NCI-H2081 (cell line): ENCODE measurements at places on chromosomes 4 and X.

DNA sequence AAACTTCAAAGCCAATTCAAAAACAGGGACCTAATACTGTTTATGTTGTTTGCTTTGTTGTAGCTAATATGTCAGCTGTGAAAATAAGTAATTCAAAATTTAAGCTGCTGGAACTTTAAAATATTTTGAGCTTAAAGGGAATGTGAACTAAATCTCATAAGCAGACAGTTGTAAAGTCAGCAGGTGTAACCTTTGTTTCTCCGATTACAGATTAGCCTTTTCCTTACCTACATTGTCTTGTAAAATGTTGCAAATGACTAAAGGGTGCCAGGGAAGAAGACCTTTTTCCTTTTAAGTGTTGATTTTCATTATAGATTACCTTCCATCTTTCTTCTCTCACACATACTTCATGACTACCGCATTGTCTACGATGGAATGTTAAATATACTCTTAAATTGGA is 405.1 kb downstream of the KCNIP4 start:
- no peak for DNase-seq

DNA sequence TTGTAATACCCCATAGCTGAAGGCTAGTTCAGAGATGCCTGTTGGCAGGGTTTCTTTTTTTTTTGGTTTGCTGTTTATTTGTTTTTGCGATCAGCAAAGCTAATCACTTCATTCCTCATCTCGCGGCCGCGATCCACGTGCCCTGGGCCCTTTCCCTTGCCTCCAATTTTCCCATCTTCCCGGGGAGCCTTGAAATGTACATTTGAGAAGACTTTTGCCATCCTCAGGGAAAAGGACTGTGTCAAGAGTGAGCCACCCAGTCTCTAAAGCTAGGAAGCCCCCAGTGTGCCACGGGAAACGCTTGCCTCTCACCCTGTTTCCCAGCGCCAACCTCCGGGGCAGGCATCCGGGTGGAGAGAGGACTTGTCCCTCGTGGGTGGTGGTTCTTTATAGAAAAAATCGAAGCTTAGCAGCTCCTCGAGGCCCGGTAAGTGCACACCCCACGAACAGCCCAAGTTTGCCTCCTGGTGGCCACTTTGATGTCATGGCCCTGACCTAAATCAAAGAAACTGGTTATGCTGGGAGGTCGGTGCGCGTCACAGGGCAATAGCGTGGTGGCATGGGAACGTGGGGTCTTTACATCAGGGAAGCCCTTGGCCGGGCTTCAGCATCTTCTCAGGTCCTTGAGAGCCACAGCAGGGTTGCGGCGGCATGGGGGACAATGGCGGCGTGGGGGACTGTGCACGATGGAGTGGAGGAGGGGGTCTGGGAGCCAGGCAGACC is 42.0 kb downstream of the MAP7D3 start:
- DNase-seq: no peak

- DNase-seq: peak; percentile 42
Observed at GRCh38 chr4:182449186-182449929, 206.2 kb downstream of the TENM3 start.

GRCh38 chr4:1109898-1110506 is 3.4 kb downstream of the RNF212 start:
- no peak for DNase-seq

- no peak for DNase-seq
Observed at GRCh38 chrX:7926914-7927258, 327 bp downstream of the PNPLA4 start.

GRCh38 chr4:97664741-97665140 is 478.5 kb downstream of the STPG2 start:
- no peak for DNase-seq

- DNase-seq: no peak
Observed at GRCh38 chr4:158912390-158912789, 143.6 kb downstream of the FNIP2 start.

DNA sequence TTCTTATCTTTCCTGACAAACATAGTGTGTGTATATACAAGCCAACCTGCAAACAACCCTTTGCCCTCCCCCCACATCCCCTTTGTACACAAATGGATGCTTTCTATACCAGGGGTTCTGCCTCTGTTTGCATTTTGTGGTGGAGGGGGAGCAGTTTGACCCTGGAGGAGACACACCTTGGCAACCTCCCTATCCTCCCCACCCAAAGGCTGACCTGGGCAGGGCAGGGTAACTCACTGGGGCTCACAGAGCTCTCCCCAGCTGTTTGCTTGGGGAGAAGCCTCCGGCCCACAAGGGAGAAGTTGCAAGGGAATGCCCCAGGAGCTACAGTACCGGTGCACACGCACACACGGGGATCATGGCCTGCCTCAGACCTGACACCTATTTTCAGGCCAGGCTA is 372.6 kb downstream of the BCOR start:
- no peak for DNase-seq

GRCh38 chrX:129478516-129478915 is 44.8 kb downstream of the SMARCA1 start:
- no peak for DNase-seq

- DNase-seq: no peak
Observed at GRCh38 chr4:182225257-182225852, 17.8 kb upstream of the TENM3 start.

GRCh38 chr4:71187404-71188155 is 151.2 kb upstream of the SLC4A4 start:
- no peak for DNase-seq

DNA sequence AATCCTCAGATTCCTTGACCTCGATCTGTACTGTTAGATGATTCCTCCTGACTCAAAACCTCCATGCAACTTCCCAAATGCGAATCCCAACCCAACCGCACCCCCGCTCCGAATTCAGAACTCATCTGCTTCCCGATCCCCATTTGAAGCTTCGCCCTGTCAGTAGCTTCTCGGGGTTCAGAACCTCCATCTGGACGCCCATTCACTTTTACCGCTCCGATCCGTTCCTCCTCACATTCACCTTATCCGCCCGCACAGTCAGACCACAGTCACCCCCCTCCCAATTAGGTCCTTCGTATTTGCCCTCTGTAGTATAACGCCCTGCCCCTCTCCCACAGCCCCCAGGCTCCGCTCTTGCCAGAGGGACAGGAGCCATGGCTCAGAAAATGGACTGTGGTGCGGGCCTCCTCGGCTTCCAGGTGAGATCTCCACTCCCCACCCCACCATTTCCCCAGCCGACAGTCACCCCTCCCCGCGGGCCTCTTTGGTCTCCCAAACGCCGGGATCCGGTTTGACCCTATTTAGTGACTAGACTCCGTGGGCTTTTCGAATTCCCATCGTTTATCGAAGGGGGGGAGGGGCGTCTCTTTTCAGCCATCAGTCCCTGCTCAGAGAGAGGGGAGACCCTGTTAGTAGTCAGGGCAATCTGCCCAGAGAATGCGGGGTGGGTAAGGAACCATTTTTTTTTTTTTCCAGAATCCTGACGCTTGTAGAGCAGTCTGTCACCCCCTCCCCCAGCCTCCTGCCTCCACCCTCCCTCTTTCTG is 691 bp downstream of the MAGED1 start:
- DNase-seq: peak; percentile 50

DNA sequence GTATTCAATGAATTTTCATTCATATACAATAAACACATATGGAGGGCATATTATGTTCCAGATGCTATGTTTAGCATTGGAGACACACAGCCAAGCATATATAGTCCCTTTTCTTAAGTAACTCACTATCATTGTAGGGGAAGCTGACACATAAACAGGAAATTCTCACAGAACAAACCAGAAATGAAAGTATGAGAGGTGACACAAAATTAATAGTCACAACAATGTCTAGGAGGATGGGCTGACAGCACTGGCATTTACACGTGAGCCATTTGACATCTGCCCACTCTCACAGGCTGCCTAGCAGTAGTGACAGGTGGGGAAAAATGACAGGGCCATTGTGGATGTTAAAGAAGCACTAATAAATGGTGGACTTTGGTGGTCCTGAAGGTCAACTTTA is 2.6 kb upstream of the CNOT6L start:
- DNase-seq: no peak

DNA sequence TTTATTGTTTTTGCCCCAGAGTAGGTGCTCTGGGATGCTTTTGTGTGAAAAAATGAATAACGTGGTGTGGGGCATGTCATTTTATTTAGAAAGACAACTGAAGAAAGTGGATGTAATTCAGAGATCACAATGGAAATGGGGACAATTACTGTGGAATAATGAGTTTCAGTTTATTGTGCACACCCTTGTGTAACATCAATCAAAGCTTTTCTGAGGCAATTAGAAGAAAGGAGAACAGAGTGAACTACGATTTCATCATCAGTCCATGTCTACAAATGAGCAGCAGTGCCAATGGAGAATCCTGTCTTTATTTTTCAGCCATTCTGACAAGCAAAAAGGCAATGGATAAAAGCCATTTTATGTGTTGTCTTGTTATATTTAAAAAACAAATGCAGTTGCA is 339.2 kb downstream of the TMA16 start:
- no peak for DNase-seq

GRCh38 chrX:153727123-153727931 is 2.7 kb downstream of the ABCD1 start:
- DNase-seq: peak; percentile 45

DNA sequence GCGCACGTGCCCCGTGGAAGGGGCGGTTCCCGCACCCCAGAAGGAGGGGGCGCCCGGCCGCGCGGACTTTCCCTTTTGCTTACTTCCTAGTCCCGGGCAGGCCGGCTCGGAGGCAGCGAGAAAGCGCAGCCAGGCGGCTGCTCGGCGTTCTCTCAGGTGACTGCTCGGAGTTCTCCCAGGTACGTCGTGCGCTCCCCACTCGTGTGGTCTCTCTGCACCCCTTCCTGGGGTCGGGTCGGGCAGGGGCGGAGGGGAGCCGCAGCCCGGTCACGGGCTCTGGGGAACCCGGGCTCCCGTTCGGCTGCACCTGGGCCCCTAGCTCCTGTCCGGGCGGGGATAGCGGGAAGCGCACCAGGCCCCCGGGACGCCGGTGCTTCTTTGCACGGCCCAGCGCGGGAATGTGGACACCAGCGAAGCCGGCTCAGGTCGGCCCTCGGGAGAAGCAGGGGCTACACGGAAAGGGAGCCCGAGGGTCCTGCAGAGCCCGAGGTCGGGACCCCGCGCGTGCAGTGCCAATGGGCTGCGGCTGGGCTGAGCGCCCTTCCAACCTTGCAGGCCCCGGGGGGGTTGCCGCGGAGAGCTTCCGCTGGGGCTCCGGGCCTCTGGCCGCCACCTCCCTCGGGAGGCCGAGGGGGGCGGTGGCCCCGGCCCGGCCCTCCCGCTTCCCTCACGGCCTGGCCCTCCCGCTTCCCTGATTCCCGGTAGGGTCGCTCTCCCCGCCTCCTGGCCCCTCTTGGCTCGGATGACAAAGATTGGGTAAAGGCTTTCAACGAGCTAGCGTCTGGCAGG is at the start of gene TLR2:
TSS of gene TLR2 (plus strand) at position 99 of the 789 bp plus-strand sequence. CDS start 18,628 bp downstream, outside the sequence.
- no peak for DNase-seq

- no peak for DNase-seq
Observed at GRCh38 chr4:90317785-90318184, 190.6 kb downstream of the CCSER1 start.

DNA sequence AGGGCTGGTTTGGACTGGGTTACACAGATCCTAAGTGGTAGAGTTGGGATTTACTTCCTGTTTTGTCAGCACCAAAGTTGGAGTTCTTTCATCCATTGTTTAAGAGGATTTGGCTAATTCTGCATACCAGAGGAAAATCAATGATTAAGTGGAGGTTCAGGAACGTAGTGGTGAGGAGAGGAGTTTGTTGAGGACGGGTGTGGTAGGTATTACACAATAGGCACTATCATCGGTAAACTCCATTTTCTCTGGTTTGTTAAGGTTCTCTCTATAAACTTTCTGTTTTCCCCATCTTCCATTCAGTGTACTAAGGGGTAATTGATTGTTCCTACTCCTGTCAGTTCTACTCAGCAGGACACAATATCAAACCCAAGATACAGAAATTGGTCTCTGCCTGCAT is 107.5 kb upstream of the VCX2 start:
- DNase-seq: no peak

DNA sequence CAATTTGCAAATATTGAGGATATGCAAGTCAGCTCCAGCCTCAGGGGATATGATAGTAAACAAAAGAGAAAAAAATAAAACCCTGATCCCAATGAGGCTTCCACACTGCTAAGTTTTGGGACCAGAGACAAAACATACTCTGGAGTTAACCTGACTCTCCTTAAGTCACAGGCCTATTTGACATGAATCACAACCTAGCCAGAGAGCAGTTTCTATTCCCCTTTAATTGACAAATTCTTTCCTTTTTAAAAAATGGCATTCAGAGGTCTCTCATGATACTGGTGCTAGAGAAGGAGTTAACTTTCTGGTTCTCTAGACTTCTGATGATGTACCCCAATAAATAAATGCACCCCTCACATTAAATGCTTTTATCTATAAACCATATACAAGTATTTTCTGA is 8.8 kb downstream of the ACSL1 start:
- no peak for DNase-seq

DNA sequence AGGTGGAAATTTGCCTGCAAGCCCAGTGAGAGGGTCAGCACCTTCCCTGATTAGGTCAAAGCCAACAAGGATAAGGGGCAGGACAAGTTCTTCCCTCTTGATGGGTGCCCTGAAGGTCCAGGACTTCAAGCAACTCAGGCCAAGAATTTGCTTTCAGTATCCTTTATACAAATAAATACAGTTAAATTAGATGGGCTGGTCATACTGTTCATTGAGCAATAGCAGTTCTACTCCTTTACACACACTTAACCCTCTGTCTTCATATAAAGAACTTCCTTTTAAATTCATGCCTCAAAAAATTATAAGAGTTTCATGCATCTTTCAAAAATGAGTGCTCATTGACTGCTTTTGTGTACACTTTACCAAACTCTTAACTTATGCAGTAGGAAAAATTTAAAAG is 392.0 kb downstream of the SPRY1 start:
- no peak for DNase-seq

- DNase-seq: peak; percentile 88
Observed at GRCh38 chr4:2402048-2402842, 16.2 kb downstream of the ZFYVE28 start.

DNA sequence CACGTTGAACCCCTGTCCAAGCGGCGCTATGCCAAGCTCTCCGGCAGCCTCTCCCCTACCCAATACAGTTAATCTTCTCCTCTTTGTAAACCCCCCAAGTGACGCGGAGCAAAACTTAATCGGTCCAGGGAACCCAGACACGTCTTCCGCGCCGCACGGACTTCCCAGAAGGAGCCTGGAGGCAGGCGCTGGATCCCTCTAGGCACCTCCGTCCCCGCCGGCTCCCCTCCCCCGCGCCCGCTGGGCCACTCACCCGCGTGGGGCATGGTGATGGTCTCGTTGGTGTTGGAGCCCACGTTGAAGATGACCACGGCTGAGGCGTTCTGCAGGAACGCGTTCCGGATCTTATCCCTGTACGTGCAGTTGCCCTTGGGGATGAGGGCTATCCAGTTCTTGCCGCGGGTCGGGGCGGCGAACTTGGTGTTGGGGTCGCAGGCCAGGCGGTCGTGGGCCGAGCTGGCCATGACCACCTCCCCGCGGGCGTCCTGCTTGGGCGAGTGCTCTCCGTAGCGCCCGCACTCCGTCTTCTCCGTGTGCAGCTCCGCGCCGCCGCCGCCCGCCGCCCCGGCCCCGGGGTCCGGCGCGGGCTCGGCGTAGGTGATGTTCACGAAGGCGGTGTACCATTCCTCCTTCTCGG is 1.1 kb downstream of the RNF150 start:
- DNase-seq: no peak

- DNase-seq: no peak
Observed at GRCh38 chrX:149312988-149313387, 192.1 kb downstream of the IDS start.

- DNase-seq: no peak
Observed at GRCh38 chr4:72591547-72592454, 22.8 kb upstream of the ADAMTS3 start.
